Fibroblast of skin of abdomen (primary cell): ENCODE measurements at places on chromosomes 12 and 14.

DNA sequence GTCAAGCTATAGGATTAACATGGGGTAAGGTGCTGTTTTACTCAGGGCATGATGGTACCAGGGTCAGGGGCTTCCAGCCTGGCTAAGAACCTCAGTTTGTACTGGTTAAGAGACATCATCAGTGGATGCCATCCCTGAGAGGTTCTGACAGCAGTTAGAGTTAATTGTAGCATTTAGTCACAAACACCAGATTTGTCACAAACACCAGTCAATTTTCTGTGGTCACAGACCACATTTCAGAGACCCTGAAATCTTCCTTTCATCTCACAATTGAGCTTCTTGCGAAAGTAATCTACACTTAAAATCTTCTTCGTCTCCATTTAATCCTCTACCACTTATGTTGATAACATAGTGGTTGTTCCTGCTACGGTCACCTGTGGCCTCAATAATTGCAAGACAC is 143.0 kb upstream of the EGLN3 start:
- no peak for DNase-seq

DNA sequence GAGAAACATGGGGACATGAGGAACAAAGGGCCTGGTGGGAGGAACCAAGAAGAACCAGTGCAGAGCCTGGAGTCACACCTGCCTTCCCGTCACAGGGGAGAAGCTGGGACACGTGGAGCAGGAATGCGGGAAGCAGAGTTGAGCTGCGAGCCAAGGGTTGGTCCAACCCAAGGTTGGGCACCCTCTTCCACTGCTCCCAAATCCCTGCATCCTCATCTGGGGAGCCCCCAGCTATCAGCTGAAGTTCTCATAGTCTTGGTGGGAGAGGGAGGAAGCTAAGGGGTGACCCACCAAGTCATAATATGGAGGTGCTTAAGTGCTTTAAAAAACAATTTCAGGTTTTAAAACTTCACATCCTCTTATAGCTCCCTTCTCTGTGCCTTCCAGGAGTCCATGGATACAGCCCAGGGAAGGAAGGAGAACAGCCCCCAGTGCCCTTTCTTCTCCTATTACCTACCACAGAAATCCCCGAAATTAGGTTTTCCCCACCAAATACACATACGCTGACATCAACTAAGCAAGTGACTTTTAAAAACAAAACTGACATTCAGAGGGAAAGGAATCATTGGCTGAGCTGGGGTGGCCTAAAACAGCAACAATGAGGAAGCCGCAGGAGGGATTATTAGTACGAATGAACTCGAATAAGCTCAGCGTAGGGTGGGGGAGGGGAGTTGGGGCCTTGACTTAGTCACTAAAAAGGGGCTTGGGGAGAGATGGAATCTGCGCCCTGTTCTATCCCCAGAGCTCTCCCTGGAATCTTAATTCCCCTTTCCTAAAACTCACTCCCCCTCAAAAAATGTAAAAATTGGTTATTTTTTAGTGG is 4.5 kb downstream of the MYL6 start:
- DNase-seq: no peak

DNA sequence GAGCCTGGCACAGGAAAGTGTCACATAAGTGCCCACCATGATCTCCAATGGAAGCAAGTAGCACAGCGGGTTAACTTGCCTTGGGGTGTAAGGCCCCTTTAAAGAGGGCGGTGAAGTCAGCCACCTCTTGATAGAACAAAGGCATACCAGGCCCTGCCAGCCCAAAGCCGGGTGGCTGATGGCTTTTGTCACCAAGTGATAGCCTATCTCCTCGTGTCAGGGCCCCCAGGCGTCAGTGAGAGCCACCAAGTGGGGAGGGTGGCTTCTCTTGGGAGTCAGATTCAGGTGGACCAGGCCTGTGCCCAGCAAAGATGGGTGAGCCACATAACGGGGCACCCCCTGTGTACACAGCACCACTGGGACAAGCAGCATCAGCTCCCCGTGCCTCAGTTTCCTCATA is 8.3 kb upstream of the MYL2 start:
- DNase-seq: no peak

DNA sequence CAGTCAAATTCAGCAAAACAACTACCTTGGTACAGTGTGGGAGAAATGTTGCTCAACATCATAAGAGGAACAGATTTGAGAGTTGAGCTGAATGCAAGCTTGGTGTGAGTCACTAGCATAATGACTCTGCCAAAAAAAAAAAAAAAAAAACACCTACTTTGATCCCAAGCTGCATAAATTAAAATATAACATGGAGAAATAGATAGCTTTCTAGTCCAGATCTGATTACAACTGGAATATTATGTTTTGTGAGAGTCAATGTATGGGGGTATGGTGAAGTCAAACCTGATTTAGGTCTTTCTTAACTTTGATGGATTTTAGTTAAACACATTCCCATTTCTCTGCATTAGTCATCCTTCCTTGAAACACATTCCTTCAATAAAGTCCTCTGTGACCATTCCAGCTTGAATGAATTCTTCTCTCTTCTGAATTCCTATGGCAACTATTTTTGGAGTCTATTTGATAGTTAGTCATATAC is 188.1 kb downstream of the SLC5A8 start:
- peak; percentile 73 for DNase-seq

GRCh38 chr14:42869681-42870080 is 1263.0 kb downstream of the LRFN5 start:
- DNase-seq: peak; percentile 28

- no peak for DNase-seq
These were observed 8.4 kb downstream of the TAS2R13 start for GRCh38 chr12:10900972-10901371.

DNA sequence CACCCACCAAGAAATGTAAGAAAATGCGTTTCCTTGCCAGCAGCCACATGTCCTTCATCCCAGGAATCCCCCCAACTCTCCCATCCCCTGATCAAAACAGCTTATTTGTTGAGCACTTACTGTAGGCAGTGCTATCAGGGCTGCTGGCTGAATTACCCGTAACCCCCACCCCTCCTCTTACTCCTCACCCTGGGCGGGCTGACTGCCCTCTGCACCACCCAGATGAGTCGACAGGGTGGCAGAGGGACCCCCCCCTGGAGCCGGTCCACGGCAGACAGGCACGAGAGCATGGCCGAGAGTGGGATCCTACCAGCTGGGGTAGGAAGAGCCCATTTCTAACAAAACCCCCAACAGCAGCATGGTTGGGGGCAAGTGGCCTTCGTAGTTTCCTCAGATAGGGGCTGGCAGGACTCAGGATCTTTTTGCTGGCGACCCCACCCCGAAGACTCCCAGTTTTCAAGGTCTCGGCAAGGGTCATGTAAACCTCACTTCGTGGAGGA is 1.1 kb upstream of the RHOF start:
- no peak for DNase-seq

DNA sequence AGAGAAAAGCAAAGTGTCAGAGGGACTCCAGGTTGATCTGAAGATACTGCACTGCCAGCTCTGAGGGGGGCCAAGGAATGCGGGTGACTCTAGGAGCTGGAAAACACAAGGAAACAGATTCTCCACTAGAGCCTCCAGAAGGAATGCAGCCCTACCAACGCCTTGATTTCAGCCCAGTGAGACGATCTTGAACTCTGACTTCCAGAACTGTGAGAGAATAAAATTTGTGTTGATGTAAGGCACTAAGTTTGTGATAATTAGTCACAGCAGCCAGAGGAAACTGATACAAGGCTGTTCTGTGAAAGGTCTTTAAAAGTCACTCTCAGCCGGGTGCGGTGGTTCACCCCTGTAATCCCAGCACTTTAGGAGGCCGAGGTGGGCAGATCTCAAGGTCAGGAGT is 34.2 kb downstream of the CKAP4 start:
- no peak for DNase-seq

DNA sequence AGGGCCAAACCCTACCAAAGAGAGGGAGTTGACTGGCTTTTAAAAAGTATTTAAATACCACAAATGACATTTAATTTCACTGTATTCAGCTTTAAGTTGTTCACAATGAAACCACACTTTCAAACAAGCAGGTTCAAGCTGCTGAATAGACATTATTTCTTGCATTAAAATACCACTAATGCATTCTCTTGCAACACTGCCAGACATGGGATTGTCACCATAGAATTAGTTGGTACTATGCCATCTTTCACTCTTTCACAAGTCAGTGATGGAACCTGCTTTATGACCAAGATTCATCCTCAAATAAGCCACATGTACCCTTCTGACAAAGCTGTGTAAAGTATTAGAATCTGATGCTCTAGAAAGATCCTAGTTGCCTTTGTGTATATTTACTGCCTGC is 239.4 kb downstream of the PAWR start:
- DNase-seq: no peak

DNA sequence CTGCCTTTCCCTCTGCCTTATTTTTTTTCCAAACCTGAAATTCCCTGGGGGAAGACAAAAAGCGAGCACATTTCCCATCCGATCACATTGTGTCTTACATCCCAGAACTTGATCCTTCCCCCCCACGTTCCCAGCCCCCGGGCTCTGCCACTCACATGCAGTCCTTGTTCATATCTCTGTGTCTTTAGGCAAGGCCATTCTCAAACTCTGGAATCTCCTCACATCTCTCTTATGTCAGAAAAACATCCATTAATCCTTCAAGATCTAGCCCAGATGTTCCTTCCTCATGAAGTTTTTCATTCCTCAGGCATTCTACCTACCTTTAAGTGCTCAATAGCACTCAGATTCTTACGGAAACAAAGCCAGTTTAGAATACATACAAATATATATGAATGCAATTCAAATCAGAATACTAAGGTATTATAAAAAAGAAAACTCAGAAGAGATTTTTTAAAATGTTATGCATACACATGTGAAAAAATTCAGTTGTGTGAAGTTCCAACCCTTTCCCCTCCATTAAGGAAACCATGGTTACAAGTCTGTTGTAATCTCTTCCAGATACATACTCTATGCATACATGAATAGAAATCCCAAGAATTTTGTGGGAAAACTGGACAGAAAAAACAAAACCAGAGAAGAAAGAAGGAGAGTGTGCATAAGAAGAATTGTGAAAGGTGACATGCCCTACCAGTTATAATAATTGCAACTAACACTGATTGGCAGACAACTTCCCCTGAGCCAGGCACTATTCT is 120.3 kb downstream of the SLC38A1 start:
- peak; percentile 57 for DNase-seq
